ENCODE measurements at places on chromosomes 13 and 19.

DNA sequence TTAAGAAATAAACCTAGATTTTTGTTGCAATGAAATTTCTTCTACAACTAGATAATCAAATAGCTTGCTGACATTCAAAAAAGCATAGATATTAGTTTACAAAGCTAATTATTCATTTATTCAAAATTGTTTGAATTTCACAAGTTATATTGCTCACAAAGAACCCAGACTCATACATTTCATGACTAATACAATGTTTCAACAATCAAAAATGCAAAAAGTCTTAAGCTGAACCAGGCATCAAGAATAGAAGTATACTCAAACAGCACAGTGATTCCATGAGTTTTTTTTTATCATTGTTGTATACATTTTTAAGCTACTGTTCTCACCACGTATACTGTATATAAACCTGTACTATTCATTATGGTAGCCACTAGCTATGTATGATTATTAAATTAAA, 51.0 kb downstream of the DIAPH3 start:
- DNase-seq: no peak

- DNase-seq: no peak
These were observed 236.7 kb upstream of the SLITRK1 start for GRCh38 chr13:84118839-84119409.

DNA sequence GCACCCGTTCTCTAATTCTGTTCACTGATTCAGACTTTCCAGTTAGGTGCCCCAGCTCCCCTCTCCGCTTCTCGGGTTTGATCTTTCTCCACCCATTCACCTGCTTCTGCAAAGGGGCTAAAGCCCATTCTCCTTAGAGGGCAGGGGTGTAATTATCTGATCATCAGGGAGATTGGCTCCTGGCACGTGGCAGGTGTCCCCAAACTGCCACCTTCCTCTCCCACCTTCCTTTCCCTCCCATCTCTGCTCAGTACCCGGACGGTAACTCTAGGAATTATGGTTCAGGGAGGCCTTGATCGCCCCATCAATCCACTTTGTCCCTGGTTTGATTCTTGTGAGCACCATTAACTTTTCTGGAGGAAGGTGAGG, 212 bp downstream of the FFAR1 start:
- DNase-seq: no peak

DNA sequence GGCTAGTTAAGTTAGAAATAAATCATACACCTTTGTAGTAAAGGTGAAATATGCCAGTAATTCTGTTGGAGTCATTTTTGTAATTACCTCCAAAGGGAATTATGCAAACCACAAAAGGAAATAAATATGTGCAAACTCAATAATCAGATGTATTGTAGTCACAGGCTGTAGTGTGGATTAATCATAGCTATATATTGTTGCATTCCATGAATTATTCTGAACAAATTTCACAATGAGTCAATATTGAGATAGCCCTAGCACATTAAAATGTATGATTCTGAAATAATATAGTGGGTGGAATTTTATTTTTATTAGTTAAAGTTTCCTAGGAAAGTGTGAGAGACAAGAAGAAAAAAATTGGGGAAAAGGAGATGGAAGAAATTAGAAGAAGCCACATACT, 790.5 kb upstream of the PCDH20 start:
- no peak for DNase-seq

DNA sequence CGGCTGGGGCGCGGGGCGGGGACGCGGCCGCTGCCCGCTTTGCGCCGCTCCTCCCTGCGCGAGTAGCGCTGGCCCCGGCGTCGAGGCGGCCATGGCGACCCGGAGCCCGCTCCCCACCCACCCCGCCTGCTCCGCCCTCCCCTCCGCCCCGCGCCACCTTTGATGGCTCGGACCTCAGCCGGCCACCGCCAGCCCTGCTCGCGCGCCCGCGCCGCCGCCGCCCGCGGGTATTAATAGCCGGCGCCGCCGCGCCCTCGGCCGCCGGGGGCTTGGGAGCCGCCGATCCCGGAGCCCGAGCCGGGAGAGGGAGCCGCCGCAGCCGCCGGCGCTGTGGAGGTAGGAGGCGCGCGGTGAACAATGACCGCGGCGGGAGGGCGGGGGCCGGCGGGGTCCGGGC, 261 bp downstream of the FARP1 start:
- no peak for DNase-seq

- DNase-seq: no peak
These were observed 423.7 kb upstream of the TSHZ3 start for GRCh38 chr19:31772915-31773314.

DNA sequence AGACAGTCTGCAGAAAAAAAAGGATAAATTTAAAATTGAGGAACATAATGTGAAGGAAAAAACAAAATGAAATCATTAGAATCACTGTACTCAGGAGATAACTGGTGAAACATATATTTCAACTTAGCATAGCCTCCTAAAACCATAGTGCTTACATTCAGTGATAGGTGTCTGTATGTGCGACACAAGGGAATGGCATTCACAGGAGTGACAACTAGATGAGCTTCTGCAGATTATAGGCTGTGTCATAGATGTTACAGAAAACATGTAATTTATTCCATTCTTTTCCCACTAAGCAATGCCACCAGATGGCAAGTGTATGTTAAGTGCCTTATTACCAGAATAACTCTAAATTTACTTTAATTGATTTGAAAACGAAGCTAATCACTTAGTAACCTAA, 960.0 kb upstream of the PCDH20 start:
- DNase-seq: no peak

GRCh38 chr13:43269037-43269481, 245.7 kb downstream of the DNAJC15 start:
- DNase-seq: peak; percentile 35

DNA sequence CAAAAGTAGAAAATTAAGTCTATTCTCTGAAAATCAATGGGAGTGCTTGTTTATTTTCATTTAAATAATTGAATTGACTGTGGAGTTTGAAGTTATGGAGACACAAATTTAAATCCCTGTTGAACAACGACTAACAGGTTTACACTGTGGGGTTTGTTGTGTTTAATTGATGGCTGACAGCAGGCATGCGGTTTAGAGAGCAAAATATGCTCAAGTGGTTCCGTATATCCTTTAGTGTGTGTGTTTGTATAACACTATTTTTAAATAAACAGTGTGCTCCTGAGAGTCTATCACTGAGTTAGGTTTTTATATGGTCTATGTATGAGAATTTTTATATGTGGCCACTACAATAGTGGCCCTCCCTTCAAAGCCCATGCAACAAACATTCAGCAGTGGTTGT, 332.0 kb downstream of the GPC6 start:
- peak; percentile 13 for DNase-seq

DNA sequence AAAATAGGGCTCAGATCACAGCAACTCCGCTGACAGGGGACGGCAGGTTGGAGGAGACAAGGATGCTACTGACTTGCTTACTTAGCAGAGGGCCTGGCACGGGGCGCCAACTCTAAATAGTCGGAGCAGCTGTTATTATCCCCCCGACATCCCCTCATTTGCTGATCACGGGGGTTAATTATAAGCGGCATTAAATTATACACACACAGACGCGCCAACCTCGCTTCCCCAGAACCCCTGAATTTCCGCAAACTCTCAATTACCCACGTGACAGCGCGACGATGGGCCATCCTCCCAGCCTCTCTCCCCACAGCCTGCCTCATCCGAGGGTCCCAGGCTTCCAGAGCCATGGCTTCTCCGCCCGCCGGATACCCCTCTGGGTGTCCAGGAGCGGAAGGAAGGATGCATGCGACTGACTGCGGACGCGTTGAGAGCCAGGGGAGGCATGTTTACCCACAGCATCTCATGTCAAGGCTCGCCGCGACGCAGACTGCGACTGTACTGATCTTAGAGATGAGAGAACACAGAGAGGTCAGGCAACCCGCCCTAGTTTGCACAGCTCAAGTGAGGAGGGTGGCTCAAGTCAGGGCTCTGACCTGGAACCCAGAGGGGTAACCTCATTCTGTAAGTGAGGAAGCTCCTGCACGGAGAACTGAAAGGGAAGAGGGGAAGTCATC, 5.7 kb downstream of the PTPRS start:
- DNase-seq: no peak

- DNase-seq: no peak
These were observed 72.2 kb downstream of the ATP11A start for GRCh38 chr13:112761701-112762689.

GRCh38 chr19:15256708-15257331, 24.6 kb upstream of the EPHX3 start:
- no peak for DNase-seq

DNA sequence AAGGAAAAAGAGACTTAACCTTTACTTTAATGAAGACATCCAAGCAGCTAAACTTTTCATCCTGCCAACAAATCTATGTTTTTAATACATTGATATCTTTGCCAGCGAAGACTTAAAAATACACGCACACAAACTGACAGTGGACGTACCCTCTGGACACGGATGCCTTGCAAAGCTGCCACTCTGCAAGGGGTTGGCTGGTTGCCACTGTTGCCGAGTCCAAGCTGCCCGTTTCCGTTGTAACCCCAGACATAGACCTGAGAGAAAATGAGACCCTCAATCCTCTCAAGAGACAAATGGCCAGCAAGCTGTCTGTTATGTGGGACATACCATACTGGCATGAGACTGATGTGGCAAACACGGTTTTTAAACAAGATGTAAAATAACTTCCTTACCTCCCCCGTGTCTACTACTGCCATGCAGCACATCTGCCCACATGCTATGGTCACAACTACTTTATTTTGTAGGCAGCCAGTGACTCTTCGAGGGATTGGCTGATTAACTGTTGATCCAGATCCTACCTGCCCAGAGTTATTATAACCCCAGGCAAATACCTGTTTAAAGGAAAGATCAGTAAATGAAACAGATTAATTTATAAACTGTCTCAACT, 21.2 kb downstream of the RCBTB2 start:
- DNase-seq: no peak

- no peak for DNase-seq
These were observed 66.7 kb downstream of the CDADC1 start for GRCh38 chr13:49314344-49314882.

DNA sequence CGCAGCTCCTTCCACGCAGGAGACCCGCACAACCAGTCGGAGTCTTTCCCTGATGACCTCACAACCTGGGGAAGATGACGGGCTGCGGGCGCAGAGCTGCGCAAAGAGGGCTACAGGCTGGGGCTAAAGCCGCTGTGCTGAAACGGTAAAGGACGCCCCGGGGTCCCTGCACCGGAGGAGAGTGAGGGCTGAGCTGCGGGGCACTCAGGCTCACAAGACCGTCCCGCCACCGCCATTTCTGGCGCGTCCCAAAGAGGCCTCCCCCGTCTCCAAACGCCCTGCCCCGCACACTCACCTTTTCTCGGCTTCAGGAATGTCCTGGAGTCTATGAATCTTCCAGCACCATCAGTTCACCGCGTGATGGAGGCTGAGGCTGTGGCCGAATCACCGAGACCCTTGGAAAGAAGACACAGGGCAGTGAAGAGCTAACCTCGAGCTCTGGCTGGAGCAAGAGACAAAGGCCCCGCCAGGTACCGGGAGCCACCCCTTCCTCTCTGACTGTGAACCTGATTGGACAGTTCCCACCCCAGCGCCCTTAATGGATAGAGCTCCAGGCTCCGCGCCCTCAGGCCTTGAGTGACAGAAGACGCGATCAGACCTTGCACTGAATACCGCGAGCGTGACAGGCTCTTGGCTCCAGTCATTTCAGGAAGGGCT, 41.8 kb upstream of the ZNF429 start:
- DNase-seq: no peak

- no peak for DNase-seq
These were observed 7.3 kb upstream of the MCF2L start for GRCh38 chr13:112961457-112962369.

GRCh38 chr19:58395979-58396627, 647 bp downstream of the RNF225 start:
- DNase-seq: no peak

- no peak for DNase-seq
These were observed 95.0 kb downstream of the RNF17 start for GRCh38 chr13:24858953-24859352.

- no peak for DNase-seq
These were observed 9.0 kb upstream of the KCNN1 start for GRCh38 chr19:17957885-17958284.

Data from Caki2 (cell line).